Activated CD4-positive, alpha-beta T cell treated with anti-CD3 and anti-CD28 coated beads for 48 hours (primary cell): ENCODE measurements at places on chromosomes 12 and 14.
A peak's percentile ranks its signal among the peaks of the same experiment; 100 is the strongest.

- no peak for DNase-seq
Measured at GRCh38 chr12:111143271-111143670, 222.9 kb upstream of the MYL2 start.

DNA sequence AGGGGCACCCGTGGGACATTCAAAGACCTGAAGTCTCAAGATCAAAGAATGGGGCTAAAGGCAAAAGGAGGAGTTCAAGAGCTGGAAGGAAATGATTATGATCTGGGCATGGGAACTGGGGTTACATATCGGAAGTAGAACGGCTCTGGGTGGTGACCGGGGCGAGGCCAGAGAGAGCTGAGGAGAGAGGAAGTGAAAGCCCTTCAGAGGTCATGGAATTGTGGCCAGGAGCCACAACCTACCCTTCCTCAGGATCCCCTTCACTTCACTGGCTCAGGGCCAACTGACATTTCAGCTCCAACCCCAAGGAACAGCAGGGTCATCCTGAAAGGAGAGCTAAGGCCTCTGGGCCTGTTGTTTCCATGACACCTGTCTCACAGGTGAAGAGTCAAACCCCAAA is 57.8 kb downstream of the GALNT16 start:
- no peak for DNase-seq

- peak; percentile 52 for DNase-seq
Measured at GRCh38 chr12:131603939-131604795, 106.7 kb upstream of the SFSWAP start.

DNA sequence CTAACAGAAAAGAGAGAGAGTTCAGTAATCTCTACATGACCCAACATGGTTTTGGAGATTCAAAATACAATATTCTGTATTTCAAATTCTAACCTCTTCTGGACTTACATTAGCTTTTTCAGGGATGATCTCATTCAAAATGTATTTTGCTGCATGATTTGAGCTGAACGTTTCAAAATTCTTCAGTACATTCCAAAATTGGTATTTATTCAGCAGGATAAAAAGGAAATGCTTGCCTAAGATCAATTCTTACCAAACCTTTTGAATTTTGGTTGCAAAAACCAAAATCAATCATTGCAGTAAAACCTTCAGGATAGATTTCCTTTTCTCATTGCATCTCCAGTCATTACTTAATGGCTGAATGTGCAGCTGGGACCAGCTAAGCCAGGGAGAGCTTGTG is 1761.3 kb upstream of the SEL1L start:
- DNase-seq: no peak

DNA sequence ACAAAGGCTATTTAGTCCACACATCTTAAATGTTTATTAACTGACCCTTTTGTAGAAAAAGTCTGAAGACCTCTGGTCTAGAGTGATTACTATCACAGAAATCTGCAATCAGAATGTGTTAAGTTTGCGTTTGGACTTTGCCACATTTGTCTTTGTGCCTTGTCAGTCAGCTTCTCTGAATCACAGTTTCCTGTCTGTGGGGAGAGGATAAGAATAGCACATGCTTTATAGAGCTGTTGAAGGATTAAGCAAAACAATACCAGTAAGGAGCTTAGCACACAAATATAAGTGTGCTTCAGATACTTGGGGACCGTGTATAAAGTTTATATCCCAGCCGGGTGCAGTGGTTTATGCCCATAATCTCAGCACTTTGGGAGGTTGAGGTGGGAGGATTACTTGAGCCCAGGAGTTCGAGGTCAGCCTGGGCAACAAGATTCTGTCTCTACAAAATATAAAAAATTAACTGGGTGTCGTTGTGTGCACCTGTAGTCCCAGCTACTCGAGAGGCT is 63.0 kb upstream of the BTG1 start:
- no peak for DNase-seq

- peak; percentile 44 for DNase-seq
Measured at GRCh38 chr12:122081083-122081696, 2.6 kb downstream of the MLXIP start.

- DNase-seq: no peak
Measured at GRCh38 chr14:91289464-91289863, 45.0 kb upstream of the GPR68 start.

- DNase-seq: no peak
Measured at GRCh38 chr12:3266638-3267037, 189.5 kb downstream of the TSPAN9 start.

GRCh38 chr14:29804481-29805266 is 123.0 kb downstream of the PRKD1 start:
- DNase-seq: no peak

GRCh38 chr12:38350342-38351174 is 34.0 kb downstream of the ALG10B start:
- no peak for DNase-seq

DNA sequence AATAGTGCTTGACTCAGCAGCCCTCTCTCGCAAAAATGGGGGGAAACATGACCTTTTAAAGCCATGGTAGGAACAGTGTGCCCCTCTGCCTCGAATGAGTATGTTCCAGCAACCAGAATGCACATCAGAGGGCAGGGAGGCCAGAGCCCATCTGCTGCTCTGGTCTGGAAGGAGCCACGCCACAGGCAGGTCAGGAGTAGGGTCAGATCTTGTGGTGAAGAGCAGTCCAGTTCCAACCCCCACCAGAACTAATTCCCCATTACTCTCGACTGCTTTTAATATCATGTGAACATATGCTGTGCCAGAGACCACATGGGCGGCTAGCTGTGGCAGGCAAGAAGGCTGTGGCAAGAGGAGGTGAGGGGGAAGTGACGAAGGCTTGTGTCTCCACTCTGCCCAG is 34.6 kb upstream of the TMX1 start:
- DNase-seq: no peak

- DNase-seq: no peak
Measured at GRCh38 chr14:89479802-89480201, 62.8 kb upstream of the FOXN3 start.

DNA sequence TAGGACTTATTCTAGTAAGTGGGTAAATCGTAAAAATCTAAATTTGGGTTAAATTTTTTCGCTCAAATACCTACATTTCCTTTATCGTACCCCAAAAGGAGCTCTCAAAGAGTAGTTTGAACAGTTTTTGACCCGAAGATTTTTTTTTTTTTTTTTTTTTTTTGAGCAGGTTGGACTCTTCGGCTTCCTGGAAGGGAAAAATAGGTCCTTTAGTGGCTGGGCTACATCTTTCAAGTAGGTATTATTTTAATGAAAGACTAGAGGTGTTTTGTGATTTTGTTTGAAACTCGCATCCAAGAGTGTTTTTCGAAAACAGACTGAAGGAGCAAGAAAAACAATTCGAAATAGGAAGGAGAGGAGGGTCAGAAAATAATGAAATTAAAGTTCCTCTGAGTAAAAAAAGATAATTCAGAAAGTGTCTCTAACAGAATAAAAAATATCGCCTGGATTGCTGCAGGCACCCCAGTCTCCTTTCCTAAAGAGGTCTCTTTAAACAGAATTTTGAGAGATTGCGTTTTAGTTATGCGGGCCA is 6.0 kb downstream of the CDKN1B start:
- DNase-seq: no peak

- DNase-seq: no peak
Measured at GRCh38 chr14:96285667-96286066, 29.7 kb downstream of the BDKRB1 start.

GRCh38 chr12:78018939-78019338 is 188.2 kb downstream of the NAV3 start:
- no peak for DNase-seq

DNA sequence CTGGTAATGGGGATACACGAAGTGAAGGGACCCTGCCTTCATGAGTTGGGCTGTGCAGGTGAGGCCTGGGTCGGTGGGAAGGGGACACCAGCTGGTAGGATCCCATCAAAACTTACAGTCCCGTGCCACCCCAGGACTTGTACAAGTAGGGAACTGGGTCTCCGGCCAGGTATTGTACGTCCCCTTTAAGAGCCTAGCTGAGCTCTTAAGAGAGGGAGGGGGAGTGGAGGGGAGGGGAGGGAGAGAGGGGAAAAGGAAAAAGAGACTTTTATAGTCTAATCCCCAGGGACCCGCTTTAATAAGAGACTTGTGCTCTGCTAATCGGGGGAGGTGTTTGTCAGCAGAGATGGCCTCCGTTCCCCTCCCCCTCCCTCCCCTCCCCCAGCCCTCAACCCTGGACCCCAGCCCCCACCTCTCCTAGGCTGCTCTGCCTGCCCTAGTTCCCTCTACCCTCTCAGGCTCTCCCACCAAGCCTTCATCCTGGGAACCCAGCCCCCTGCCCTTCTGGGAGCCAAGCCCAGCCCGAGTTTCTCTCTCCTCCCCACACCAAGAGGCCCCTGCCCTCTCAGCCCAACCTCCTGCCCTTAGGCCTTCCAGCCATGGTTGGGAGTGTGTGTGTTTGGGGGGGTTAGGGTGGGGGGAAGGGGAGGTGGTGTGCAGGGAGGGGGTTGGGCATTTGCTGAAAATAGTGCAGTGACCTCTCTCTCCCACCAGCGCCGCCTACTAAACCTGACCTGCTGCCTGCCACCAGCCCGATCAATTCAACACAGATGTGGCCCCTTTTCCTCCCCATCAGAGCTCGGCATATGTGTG is 2.6 kb downstream of the GDF11 start:
- no peak for DNase-seq

GRCh38 chr12:40907115-40907527 is 214.9 kb downstream of the CNTN1 start:
- DNase-seq: no peak

GRCh38 chr14:39430762-39431415 is 1.3 kb downstream of the FBXO33 start:
- DNase-seq: no peak

GRCh38 chr12:76627346-76628135 is 68.0 kb upstream of the OSBPL8 start:
- no peak for DNase-seq

GRCh38 chr12:92581604-92582003 is 121.2 kb upstream of the PLEKHG7 start:
- no peak for DNase-seq

DNA sequence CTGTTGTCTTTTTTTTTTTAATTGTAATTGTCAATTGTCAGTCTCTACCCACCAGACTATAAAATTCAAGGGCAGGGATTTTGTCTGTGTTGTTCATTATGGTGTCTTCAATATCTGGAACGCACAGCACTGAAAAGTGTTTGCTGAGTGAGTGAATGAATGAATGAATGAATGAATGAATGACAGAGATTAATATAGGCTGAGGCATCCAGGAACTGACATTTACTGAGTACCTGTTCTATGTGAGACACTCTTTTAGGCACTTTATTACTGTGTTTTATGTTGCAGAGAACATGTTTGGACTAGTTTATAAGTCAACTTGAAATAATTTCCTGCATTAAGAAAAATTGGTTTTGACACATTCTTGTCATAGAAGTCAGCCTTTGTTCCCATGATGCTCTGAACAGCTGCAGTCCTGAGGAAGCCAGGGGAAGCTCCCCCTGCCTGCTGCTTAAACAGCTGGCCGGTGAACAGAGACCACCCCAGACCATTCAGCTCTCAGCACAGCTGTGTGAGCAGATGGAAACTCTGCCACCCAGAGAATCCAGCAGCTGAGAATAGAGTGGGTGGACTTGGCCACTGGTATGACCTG is 160.7 kb upstream of the CCND2 start:
- DNase-seq: no peak

DNA sequence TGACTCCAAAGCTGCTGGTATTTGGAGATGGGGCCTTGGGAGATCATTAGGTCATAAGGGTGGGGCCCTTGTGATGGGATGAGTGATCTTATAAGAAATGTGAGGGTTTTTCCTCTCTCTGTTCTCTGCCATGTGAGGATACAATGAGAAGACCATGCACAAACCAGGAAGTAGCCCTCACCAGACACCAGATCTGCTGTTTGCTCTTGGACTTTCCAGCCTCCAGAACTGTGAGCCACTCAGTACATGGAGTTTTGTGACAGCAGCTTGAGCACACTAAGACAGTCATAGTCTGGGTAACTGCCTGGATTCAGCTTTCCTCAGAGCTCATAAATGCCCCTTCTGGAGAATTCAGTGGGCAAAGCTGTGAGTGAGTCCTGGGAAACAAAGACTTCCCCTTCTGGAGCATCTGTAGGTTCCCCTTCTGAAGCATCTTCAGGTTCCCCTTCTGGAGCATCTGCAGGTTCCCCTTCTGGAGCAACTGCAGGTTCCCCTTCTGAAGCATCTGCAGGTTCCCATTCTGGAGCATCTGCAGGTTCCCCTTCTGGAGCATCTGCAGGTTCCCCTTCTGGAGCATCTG is 11.0 kb upstream of the PPP4R3A start:
- no peak for DNase-seq

DNA sequence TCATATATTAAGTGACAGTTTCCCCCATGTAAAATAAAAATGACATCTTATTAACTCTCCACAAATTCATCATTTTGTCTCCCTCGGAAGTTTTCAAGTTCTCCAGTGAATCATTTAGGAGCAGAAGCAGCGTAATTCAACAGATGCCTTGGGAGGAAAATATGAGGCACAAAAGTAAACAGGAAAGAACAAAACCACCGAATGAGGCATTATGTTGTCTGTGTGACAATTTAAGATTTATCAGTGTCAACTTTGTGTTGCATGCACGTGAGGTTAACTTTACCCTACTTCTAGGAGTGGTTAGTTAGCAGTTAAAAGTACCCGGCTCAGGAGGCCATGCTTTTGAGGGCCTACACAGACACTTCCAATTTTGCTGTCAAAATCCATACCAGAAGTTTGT is 258.6 kb downstream of the IPO8 start:
- DNase-seq: no peak

DNA sequence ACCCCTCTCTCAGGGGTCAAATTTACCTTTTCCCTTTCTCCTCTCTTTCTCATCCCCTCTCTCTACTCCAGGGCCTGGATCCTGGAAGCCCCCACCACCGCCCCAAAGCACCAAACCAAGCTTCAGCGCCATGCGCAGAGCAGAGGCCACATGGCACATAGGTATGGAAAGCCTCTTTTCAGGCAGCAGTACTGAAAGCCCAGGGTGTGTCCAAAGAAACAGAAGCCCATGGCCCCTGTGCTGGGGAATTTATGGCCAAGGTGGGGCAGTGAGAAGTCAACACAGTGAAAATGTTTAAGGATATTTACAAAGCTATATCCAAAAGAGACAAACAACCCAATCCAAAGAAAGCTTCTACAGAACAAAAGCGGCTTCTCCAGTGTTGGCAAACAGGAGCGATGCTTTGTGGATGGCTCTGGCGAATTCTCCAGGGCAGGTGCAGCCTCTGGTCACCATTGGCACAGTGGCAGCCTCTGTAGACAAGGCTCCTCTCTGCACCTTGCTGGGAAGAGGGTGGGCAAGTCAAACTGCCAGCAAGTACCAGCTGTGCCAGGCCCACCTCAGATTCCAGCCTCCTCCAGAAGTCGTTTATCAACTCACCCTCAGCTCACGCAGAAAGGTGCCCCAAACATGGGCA is 4.7 kb upstream of the CPNE6 start:
- DNase-seq: no peak

DNA sequence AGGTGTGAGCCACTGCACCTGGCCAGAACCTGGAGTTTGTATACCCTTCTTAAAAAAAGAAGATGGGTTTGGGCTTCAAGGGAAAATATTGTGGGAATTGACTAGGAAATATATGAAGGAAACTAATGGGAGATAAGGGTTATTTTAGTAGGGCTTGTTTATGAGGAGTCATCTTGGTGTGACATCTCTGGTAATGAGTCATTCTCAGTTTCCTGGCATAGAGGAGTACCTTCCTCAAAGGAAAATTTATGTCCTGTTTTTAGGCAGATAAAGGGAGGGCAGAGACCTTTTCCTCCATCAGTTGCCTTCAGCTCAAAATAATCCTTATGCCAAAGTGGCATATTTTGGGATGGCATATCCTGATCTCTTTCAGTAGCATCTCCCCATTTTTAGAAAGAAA is 30.6 kb upstream of the NFKBIA start:
- DNase-seq: no peak
